ENCODE measurements at places on chromosomes 4 and X. TPM values are rescaled to one million over a fixed set of nuclear protein-coding genes. Genes with fewer than 3 reads are reported as not detected.
A peak's percentile ranks its signal among the peaks of the same experiment; 100 is the strongest.

GRCh38 chr4:90572996-90573395 is 445.8 kb downstream of the CCSER1 start:
- H3K36me3 ChIP-seq = no peaks in the 10 kb centered on the region
- no peak overlapping the region for H3K4me3 ChIP-seq
- no peaks in the 10 kb centered on the region for H3K4me1 ChIP-seq
- H3K27me3 ChIP-seq = no peaks in the 10 kb centered on the region
- no peak for DNase-seq

CDK16 gene
- 89.5 TPM for total RNA-seq

GRCh38 chrX:154443992-154444754 is at the start of gene FAM50A:
TSS of gene FAM50A (plus strand) at chrX:154444141. CDS start at chrX:154444236, 95 bp downstream.
- no peaks in the 10 kb centered on the region for H3K36me3 ChIP-seq
- peak within 1 kb of the TSS; percentile 72 for H3K4me3 ChIP-seq
- DNase-seq = peak; percentile 87
- no peaks in the 10 kb centered on the region for H3K27me3 ChIP-seq
- H3K4me1 ChIP-seq = peaks cover 5% of the 10 kb centered on the region
- H3K27ac ChIP-seq = peak within 1 kb of the TSS; percentile 90

EREG gene
- total RNA-seq = 4.4 TPM

DNA sequence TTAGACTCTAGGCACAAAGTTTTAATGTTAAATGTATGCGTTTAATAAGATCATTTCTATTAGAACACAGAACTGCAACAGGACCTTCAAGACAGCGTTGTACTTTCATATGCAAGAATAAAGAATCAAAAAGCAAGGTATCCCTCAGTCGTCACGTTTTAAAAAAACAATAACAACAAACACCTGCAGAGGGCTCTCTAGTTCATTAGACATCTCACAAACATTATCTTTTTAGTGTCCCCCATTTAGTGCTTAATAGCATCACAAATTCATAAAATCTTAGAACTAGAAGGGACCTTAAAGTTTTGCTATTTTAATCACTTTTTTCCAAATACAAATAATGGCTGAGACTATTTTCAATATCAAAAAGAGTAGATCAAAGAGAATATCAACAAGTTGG is 236.6 kb downstream of the DCHS2 start:
- no peaks in the 10 kb centered on the region for H3K27me3 ChIP-seq
- no peak for DNase-seq
- H3K4me3 ChIP-seq = no peak overlapping the region
- H3K4me1 ChIP-seq = no peaks in the 10 kb centered on the region
- no peaks in the 10 kb centered on the region for H3K36me3 ChIP-seq

DNA sequence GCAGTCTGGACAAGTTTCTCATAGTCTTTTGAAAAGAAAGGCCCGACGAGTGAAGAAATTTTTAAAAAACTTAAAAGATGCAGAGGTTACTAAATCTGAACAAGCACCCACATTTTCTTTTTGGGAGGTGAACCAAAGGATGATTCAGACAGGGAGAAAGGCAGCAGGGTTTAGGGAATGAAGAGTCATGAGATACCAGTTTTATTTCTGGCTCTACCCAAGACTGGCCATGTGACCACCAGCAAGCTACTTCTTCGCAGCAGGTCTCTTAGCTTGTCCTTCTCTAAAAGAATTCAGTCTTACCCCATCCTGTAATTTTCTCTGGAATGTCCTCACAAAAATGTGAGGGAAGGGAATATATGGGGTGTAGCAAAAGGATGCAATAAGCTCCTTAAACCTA is 37.6 kb downstream of the AMOT start:
- DNase-seq = no peak
- no peak overlapping the region for H3K4me3 ChIP-seq
- no peaks in the 10 kb centered on the region for H3K4me1 ChIP-seq
- no peaks in the 10 kb centered on the region for H3K27me3 ChIP-seq

NWD2 gene
- total RNA-seq = not detected

PPP4R3C gene
- total RNA-seq = not detected

NHS gene
- total RNA-seq = 5.6 TPM

GRCh38 chr4:5973033-5973432 is 45.2 kb downstream of the C4orf50 start:
- H3K36me3 ChIP-seq = no peaks in the 10 kb centered on the region
- peaks cover 4% of the 10 kb centered on the region for H3K27me3 ChIP-seq
- no peak overlapping the region for H3K27ac ChIP-seq
- no peaks in the 10 kb centered on the region for H3K4me1 ChIP-seq
- DNase-seq = no peak
- H3K4me3 ChIP-seq = no peak overlapping the region

VEGFC gene
- 41.6 TPM for total RNA-seq

DNA sequence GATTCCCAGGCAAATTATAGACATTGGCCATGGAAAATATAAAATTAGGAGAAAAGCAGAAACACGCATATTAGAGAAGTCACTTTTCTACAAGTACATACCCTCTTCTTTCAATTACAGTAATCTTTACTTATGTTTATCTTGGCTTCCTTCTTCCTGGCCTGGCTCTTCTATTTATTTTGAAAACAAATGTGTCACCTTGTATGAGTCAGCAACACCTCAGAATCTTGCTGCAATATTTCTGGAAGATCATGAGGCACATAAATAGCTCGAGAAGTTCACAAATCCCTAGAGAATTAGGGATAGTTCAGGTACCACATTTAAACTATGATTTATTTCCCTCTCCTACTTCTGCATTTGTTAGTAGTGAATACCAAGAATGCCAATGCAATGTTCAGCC is 124.6 kb downstream of the ANOS1 start:
- H3K36me3 ChIP-seq = no peaks in the 10 kb centered on the region
- no peak overlapping the region for H3K27ac ChIP-seq
- no peaks in the 10 kb centered on the region for H3K4me1 ChIP-seq
- no peaks in the 10 kb centered on the region for H3K27me3 ChIP-seq
- no peak overlapping the region for H3K4me3 ChIP-seq
- peak; percentile 0 for DNase-seq

- H3K36me3 ChIP-seq = 0 out of 2 replicates have a peak, but pooled peaks cover 2% of the 10 kb centered on the region
- H3K27ac ChIP-seq = peak overlapping the region; percentile 64
- no peaks in the 10 kb centered on the region for H3K4me1 ChIP-seq
- peak overlapping the region; percentile 75 for H3K4me3 ChIP-seq
- DNase-seq = peak; percentile 72
- H3K27me3 ChIP-seq = no peaks in the 10 kb centered on the region
Measured at GRCh38 chrX:3345281-3346191, 916 bp downstream of the MXRA5 start.

- H3K27ac ChIP-seq = no peak overlapping the region
- H3K4me1 ChIP-seq = no peaks in the 10 kb centered on the region
- H3K36me3 ChIP-seq = no peaks in the 10 kb centered on the region
- H3K4me3 ChIP-seq = no peak overlapping the region
- H3K27me3 ChIP-seq = no peaks in the 10 kb centered on the region
- DNase-seq = no peak
Measured at GRCh38 chr4:116926631-116927295, 158.6 kb downstream of the TRAM1L1 start.

DNA sequence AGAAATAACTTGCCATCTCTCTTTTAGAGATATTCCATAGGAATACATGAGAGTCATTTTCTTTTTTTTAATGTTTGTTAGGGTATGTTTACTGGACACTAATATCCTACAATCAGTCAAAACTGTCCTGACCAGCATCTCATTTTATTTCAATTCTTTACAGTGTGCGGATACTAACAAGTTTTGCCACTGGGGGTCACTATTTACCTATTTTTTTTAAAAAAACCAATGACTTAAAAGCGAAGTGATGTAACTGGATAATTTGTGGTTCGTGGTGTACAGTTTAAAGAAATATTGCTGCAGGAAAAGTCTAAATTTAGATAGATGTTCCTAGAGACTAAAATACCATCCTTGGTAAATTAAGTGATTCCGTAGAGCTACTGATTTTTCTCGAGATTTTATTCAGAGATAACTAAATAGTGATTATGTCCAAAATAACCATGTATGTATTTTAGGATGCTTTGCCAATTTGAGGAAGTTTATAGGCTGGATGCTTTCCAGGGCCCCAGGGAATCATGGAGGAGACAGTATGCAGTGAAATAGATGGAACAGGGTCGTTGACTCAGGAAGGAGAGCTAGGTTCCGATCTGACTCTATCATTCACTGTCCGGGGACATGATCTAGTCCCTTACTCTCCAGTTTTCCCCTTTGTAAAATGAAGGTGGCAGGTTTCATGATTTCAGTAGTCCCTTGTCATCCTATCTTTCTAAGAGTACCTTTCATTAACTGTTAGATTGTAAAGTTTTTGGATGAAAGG is 34.0 kb upstream of the GNPDA2 start:
- H3K27ac ChIP-seq = no peak overlapping the region
- H3K4me1 ChIP-seq = peaks cover 4% of the 10 kb centered on the region
- H3K27me3 ChIP-seq = no peaks in the 10 kb centered on the region
- no peaks in the 10 kb centered on the region for H3K36me3 ChIP-seq

GRCh38 chr4:101885574-101885973 is 95.0 kb downstream of the BANK1 start:
- DNase-seq = no peak
- H3K27ac ChIP-seq = no peak overlapping the region
- no peaks in the 10 kb centered on the region for H3K4me1 ChIP-seq
- no peaks in the 10 kb centered on the region for H3K27me3 ChIP-seq
- H3K4me3 ChIP-seq = no peak overlapping the region

CENPI gene
- 11.8 TPM for total RNA-seq

GRCh38 chrX:12974305-12974795 is 560 bp upstream of the TMSB4X start:
- peak; percentile 79 for DNase-seq
- no peaks in the 10 kb centered on the region for H3K27me3 ChIP-seq
- H3K4me1 ChIP-seq = peaks cover 16% of the 10 kb centered on the region
- peak overlapping the region; percentile 99 for H3K27ac ChIP-seq

DNA sequence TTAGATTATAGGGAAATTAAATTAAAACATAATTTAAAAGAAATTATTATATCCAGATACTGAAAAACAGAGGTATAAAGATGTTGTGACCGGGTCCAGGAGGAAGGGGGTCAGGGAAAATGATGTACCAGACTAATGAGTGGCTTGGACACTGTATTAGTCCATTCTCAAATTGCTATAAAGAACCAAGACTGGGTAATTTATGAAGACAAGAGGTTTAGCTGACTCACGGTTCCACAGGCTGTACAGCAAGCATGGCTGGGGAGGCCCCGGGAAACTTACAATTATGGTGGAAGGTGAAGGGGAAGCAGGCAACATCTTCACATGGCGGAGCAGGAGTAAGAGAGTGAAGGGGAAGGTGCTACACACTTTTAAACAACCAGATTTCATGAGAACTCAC is 3.4 kb upstream of the FAM9B start:
- no peaks in the 10 kb centered on the region for H3K36me3 ChIP-seq
- H3K4me1 ChIP-seq = no peaks in the 10 kb centered on the region
- no peak for DNase-seq
- H3K4me3 ChIP-seq = no peak overlapping the region

- DNase-seq = no peak
- no peaks in the 10 kb centered on the region for H3K36me3 ChIP-seq
- H3K4me1 ChIP-seq = no peaks in the 10 kb centered on the region
- H3K27ac ChIP-seq = no peak overlapping the region
- no peak overlapping the region for H3K4me3 ChIP-seq
Measured at GRCh38 chrX:87515836-87516235, 1.8 kb upstream of the KLHL4 start.

HELT gene
- total RNA-seq = not detected

GRCh38 chrX:15749642-15750610 is 11.9 kb downstream of the CA5B start:
- H3K4me3 ChIP-seq = peak overlapping the region; percentile 48
- H3K36me3 ChIP-seq = no peaks in the 10 kb centered on the region
- H3K27me3 ChIP-seq = no peaks in the 10 kb centered on the region
- peak overlapping the region; percentile 79 for H3K27ac ChIP-seq

DNA sequence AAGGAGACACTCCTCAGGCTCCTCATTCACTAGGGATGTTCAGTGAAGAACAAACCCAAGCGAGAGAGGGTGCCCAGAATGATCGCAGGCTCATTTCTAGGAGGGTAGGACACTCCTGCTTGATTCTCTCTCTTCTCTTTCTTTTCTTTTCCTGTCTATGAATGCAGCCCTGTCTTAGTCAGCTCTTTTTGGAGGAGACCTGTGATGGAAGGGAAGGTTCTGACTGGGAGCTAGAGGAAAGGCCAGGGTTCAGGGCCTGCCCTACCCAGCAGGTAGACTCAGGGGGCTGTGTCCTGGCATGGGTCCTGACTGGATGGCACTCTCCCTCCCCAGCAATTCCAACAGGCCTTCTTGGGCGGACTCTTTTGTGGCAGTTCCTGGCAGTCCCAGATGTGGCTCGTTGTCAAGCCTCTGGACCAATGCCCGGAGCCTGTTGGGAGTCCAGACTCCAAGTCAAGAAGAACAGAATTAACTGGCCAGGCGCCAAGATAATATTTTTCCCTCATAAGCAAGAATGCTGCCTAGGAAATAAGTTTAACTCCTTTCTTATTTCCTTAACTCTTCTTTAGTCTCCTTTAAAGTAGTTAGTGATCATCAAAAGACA is 139.4 kb upstream of the SCML1 start:
- no peak overlapping the region for H3K4me3 ChIP-seq
- no peak overlapping the region for H3K27ac ChIP-seq
- no peaks in the 10 kb centered on the region for H3K36me3 ChIP-seq
- no peaks in the 10 kb centered on the region for H3K27me3 ChIP-seq
- peaks cover 17% of the 10 kb centered on the region for H3K4me1 ChIP-seq
- peak; percentile 32 for DNase-seq

GRCh38 chrX:148600131-148600530 is 99.7 kb downstream of the AFF2 start:
- H3K4me3 ChIP-seq = no peak overlapping the region
- H3K4me1 ChIP-seq = peaks cover 4% of the 10 kb centered on the region
- no peaks in the 10 kb centered on the region for H3K36me3 ChIP-seq

SLIT2 gene
- total RNA-seq = 24.9 TPM

GRCh38 chr4:8637456-8637984 is 45.0 kb downstream of the CPZ start:
- H3K27ac ChIP-seq = no peak overlapping the region
- no peaks in the 10 kb centered on the region for H3K4me1 ChIP-seq
- H3K36me3 ChIP-seq = no peaks in the 10 kb centered on the region
- no peak for DNase-seq

DNA sequence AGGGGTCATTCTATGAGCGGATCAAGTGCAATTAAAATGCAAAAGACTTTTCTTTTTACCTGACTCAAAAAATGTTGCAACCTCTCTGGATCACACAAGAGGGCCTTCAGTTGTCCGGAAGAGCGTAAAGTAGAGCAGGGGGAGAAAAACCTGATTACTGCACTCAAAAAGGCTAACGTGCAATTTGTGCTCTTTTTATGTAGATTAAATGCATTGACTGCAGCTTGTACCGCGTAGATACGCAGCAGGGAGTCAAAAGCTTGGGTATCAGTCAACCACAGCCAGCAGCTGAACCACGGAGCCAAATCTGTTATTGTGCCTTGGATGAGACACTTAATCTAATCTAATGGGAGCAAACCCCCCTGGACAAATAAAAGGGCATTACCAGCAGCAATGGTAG is 107.3 kb upstream of the RAI2 start:
- H3K27ac ChIP-seq = no peak overlapping the region
- H3K27me3 ChIP-seq = no peaks in the 10 kb centered on the region
- no peaks in the 10 kb centered on the region for H3K4me1 ChIP-seq
- H3K4me3 ChIP-seq = no peak overlapping the region

DNA sequence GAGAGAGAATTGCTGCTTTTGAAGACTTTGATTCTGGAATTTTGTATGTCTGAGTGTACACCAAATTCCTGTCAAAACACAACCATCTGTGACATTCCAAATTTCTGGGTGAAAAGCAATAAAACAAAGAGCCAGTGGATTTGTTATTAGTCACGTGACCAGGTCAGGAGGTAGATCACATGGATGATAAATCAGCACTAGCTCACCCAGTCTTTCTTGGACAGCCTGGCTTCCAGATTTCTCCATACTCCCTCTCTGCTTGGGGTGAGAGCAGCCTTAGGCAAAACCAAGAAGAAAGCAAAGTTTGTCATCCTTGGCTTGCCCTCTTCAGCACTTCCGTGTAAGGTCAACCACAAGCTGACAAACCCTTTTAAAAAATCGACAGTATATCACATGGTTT is 194.2 kb downstream of the CLCN4 start:
- peak; percentile 4 for DNase-seq
- no peak overlapping the region for H3K27ac ChIP-seq

GRCh38 chr4:2168469-2169319 is 73.2 kb downstream of the HAUS3 start:
- no peaks in the 10 kb centered on the region for H3K27me3 ChIP-seq
- H3K27ac ChIP-seq = no peak overlapping the region
